ENCODE measurements at places on chromosomes 2 and 18. TPM values are rescaled to one million over a fixed set of nuclear protein-coding genes. Genes with fewer than 3 reads are reported as not detected.

The TMEM169 gene
- total RNA-seq = under 0.01 TPM

The IFT172 gene
- total RNA-seq = 25.3 TPM

The ABCG8 gene
- not detected for total RNA-seq

The UBXN4 gene
- 52.7 TPM for total RNA-seq

The SPHKAP gene
- 0.40 TPM for total RNA-seq

The UGT1A5 gene
- not detected for total RNA-seq

The SCLY gene
- total RNA-seq = 14.3 TPM

The GREB1 gene
- 3.7 TPM for total RNA-seq

The RAD51AP2 gene
- not detected for total RNA-seq

DNA sequence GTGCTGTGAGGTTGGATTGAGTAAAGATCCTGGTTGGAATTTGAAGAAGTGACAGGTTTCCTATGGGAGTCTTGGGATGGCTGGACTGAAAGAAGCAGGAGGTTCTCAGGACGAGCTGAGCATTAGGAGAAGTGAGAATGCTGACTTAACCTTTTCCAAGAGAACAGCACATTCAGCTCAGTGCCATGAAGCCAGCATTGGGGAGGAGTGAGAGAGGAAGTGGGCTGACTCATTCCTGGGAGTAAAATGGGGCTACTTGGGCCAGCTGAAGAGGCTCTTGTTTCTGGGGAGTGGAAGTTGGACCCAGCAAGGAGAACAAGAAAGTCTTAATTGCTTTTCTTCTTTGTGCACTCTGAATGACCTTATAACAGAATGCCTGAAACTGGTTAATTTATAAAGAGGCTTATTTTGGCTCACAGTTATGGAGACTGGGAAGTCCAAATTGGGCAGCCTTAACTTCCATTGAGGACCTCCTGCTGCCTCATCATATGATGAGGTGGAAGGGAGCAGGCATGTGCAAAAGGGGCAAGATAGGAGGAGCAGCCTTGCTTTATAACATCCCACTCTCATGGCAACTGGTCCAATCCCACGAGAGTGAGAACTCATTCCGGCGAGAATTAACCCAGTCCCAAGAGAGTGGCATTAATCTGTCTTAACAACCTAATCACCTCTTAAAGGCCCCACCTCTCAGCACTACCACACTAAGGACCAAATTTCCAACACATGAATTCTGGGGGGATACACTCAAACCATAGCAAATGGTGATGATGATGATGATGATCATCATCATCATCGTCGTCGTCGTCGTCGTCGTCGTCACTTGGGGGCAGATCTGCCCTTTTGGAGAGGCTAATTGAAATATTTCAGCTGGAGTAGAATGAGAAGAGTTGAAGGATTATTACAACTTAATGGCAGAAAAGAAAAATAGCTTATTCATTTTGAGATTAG lies 26.1 kb downstream of the DGUOK start:
- no peak for DNase-seq

GRCh38 chr2:231640641-231641111 lies 48.0 kb downstream of the TEX44 start:
- no peak for DNase-seq

DNA sequence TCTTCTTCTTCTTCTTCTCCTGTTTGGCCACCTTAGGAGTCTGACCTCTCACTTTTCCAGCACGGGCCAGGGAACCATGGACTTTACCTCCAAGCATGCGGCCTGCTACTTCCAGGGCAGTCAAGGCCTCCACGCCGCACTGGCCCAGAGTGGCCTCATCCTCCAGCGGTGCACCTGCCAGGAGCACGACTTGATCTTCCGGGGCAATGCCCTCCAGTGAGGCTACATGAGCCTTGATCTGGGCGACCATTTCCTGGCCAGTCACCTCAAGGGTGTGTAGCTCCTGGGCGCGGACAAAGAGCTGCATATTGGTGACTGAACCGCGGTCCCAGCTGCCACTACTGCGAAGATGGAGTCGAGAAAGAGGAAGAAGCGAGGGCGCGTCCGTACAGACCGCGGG lies 67.1 kb downstream of the DIPK1C start:
- no peak for DNase-seq

DNA sequence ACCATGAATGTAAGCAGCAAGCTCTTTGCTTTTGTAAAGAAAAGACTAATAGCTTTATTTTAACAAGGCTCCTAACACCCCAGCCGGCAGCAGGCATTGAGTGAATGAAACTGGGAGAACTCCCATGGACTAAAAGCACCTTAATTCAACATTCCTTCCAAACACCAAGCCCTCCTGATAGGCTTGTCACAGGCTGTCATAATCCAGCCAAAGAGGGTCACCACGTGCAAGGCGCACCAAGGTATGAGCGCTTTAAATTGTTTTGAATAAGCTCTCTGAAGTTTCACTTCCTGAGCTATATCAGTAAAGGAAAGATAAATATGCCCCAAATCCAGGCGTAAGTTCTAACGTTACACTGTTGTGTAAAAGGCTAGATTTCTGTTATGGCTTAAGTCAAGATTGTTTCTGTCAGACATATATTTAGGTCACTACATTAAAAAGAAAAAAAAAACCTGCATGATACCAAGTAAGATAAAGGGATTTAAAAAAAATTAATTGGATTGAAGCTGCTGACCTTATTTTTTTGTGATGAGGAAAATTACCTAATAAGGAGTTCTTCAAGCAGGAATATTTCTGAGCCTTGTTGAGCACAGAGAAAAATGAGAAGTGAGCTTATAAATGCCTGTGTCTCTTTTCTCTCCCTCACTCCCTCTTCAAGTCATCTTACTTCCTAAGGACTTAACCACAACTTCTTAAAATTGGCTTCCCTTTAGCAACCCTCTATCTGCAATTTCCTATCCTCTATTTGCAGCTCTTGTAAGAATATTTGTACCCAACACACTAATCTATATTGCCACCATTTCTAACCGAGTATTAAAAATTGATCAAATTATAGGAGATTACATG lies 136.1 kb upstream of the NRP2 start:
- DNase-seq = no peak

- DNase-seq = no peak
Measured at GRCh38 chr18:47422524-47422923, 171.1 kb upstream of the SKOR2 start.

DNA sequence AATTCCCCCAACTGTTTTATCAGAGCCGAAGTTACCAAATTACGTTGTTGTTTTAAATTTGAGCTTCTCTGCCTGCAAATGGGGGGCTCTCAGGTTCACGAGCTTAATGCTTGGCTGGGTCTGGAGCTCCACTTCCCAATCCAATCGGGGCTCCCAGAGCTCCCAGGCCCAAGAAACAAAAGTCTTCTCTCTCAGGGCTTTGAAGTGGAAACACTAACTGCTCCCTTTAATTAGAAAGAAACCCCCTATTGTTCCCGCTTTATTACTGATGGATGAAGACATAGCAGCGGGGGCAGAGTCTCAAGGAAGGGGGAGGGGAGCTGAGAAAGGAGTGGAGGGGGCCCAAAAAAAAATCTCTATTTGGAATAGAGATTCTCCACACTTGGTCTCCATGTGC lies 15.6 kb upstream of the PKDCC start:
- no peak for DNase-seq

GRCh38 chr18:46448347-46448746 lies 208.7 kb downstream of the LOXHD1 start:
- no peak for DNase-seq

GRCh38 chr18:27652480-27653121 lies 467.5 kb upstream of the CHST9 start:
- no peak for DNase-seq

DNA sequence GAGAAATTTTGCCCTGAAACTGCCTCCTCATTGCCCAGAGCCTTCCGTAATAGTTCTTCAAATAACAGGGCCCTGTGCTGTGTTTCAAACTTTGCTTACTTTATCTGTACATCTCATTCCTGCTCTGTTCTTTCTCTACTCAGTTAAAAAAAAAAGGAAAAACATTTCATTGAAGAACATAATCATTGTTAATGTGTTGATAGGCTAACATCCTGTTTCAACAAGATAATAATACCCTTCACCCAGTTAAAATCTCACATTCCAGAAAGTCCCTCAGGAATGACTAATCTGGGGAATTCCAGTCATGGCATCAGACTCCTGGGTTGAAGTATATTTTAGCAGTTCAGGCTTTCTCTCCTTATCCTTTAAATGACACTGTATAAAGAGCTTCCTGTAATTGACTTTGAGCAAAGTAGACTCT lies 45.6 kb upstream of the ITGAV start:
- no peak for DNase-seq

- DNase-seq = no peak
Measured at GRCh38 chr18:45103319-45104048, 422.8 kb downstream of the SETBP1 start.

DNA sequence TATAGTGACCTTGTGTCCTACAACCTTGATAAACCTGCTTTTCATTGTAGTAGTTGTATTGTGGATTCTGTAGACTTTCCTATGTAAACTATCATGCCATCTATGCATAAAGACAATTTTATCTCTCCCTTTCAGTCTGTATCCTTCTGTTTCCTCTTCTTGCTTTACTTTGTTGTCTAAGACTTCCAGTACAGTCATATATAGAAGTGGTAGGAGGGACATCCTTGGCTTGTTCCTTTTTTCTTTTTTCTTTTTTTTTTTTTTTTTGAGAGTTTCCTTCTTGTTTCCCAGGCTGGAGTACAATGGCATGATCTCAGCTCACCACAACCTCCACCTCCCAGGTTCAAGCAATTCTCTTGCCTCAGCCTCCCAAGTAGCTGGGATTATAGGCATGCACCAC lies 39.7 kb downstream of the UBE2F start:
- no peak for DNase-seq

- DNase-seq = no peak
Measured at GRCh38 chr2:72925328-72925943, 8.1 kb downstream of the EMX1 start.

- peak; percentile 45 for DNase-seq
Measured at GRCh38 chr2:133951209-133951608, 302.7 kb upstream of the MGAT5 start.

- no peak for DNase-seq
Measured at GRCh38 chr2:37837628-37838328, 87.3 kb upstream of the RMDN2 start.

DNA sequence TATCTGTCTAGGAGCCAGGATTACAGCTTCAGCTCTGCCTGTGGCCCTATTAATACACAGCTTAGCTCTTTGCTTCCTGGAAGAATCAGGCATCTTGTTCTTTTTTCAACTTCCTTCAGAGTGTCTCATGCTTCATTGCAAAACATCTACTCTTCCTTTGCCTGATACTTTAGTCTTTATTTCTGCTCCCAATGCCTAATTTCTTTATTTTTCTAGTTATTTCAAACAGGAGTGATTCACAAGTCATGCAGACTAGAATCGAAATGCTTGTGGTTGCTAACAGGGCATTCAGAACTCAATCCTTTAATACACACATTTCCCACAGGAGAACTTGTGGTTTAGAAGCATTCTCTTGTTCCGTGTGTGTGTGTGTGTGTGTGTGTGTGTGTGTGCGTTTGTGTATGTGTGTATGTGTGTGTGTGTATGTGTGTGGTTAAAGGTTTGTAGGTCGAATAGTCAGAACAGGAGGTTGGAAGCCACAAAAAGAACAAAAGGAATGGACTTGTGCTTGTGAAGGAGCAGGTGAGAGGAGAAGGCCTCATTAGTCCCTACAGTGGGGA lies 28.3 kb upstream of the INSIG2 start:
- DNase-seq = no peak

DNA sequence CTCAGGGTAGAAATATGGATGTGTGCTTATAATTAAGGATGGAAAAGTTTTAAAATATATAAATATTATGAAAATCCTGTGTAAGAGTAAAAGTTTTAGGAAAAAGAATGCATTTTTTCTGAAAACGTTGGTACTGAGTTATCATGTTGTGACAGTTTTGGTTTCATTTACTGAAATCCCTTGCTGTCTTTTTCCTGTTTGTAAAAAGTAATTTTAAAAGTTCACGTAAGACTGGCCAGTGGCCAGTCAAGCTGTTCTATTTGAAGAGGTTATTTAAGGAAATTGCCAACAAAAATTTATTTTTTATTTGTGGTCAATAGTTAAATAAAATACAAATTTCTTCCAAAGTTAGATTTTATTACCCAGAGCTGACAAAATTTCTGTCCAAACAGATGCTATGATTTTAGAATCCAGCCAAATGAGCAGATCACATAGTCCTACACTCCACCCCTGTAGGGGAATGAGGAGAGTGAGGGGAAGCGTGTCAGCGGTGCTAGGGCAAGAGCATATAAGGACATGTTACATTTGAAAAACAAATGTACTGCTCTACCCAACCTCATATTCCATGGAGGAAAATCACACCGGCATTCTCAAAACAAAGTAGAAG lies 297.8 kb upstream of the TFPI start:
- no peak for DNase-seq

- DNase-seq = no peak
Measured at GRCh38 chr2:236643480-236643879, 73.9 kb downstream of the ACKR3 start.

GRCh38 chr18:32425466-32425865 lies 45.2 kb downstream of the GAREM1 start:
- DNase-seq = no peak

- DNase-seq = no peak
Measured at GRCh38 chr2:112660138-112660537, 14.4 kb downstream of the SLC20A1 start.

DNA sequence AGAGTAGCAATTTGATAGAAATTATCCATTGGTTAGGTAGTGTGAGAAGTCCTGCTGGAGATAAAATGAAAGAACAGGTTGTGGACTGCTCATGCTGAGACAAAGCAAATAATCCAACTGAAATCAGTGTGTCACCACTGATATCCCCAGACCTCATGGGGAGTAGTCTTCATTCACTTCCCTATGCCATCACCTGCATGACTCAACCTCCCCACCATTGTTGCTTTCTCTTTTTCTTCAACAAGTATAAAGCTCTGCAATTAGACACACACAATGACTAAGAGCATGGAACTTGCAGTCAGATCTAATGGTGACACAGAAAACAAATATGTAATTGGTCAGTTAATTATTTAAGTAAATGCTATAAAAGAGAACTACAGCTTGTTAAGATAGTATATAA lies 475.3 kb downstream of the RIT2 start:
- DNase-seq = no peak

DNA sequence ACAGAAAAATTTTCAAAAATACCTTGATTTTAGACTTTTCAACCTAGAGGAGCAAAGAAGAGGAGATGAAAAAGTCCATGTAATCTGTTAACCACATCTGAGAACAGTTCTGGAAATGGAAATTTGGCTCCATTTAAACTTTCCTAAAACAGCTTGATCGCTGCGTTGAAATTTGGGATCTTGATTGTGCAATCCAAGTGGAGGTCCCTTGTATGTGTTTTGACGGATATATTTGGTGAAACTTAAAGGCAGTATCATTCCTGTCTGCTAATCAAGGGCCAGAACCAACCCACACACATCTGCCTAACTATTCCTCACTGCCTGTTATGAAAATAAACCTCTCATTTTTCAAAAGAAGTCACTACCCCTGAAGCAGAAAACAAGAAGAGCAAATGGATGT lies 46.6 kb downstream of the SPATS2L start:
- no peak for DNase-seq

GRCh38 chr2:214192711-214193110 lies 218.1 kb upstream of the VWC2L start:
- DNase-seq = no peak

Measured in esophagus muscularis mucosa (tissue), 4 donors.